Aorta (tissue), 5 donors: ENCODE measurements at places on chromosomes 7 and 10. TPM values are rescaled to one million over a fixed set of nuclear protein-coding genes. Genes with fewer than 3 reads are reported as not detected.
A peak's percentile ranks its signal among the peaks of the same experiment; 100 is the strongest.

- no peak for DNase-seq
These were observed 38.0 kb downstream of the ZCCHC24 start for GRCh38 chr10:79407423-79407796.

GRCh38 chr10:93309062-93309461 is 173.1 kb downstream of the MYOF start:
- no peak for DNase-seq

The JAKMIP3 gene
- total RNA-seq = 0.23 TPM

The BLNK gene
- total RNA-seq = 4.1 TPM

The HMX2 gene
- total RNA-seq = not detected

The TFR2 gene
- total RNA-seq = 0.45 TPM

GRCh38 chr7:71140264-71140663 is 8.3 kb downstream of the GALNT17 start:
- DNase-seq = no peak

The NEUROD6 gene
- total RNA-seq = not detected

DNA sequence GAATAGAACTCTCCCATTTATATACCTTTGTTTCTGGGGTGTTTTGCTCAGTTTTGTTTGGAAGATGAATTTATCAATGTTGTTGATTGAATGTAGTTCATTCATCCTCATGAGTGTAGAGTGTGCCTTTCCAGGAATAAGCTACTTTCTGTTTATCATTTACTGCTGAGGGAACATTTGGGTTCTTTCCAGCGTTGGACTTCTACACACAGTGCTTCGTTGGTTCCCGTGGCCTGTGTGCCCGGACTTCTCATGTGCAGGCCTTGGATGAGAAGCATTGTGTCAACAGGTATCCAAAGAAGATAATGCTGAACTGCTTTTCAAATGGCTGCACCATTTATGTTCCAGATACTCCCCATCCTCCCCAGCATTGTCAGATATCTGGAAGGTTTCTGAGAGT is 107.6 kb upstream of the TNS3 start:
- DNase-seq = no peak

GRCh38 chr10:62196528-62196927 is 72.1 kb downstream of the RTKN2 start:
- DNase-seq = no peak

DNA sequence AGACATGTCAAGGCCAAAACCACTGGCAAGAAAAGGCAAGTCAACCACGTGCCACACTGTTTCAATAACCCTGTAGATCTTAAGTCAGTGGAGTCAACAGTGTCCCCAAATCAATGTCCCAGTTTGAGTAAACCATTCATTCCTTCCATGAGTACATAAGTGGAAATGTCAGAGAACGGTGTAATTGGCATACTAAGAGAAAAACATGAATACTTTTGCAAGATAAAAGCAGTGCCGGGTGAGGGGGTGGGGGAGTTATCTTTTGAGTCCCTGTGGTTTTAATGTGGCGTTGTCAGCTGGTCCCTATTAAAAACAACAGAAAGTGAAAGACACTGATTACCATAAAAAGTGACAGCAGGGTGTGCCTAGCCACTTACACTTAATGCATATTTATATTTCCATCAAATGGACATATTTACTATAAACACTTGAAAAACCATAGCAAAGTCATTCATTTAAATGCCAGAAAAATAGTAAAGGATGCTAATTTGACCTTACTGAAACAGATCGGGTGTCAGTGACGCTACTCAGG is 37.8 kb downstream of the RSU1 start:
- DNase-seq = no peak

DNA sequence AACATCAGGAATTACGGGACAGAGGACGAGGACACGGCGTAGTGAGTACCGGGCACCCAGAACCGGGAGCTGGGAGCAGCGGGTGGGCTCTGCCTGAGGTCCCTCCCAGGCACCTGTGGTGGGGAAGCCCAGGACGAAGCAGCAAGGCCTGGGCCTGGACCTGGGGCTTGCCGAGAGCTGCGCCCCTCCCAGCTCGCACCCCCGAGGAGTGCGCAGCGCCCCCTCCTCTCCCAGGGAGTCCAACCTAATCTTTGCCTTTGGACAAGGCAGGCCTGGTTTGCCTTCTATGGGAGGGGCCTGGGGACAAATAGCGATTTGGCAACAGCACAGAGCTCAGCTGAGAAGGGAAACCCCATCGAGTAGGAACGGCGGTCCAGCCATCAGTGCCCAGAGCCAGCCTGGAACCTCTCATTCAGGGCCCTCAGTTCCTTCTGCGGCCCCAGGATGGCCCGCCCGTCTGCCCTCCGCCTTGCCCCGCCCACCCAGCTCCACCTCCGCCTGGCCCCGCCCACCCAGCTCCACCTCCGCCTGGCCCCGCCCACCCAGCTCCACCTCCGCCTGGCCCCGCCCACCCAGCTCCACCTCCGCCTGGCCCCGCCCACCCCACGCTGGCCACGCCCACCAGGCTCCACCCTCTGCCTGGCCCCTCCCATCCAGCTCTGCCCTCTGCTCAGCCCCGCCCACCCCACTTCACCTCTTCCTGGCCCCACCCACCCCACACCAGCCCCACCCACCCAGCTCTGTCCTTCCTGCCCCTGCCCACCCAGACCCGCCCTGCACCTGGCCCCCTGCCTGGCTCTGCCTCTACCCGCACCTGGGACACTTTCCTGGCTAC is 32.5 kb upstream of the KNDC1 start:
- DNase-seq = no peak

DNA sequence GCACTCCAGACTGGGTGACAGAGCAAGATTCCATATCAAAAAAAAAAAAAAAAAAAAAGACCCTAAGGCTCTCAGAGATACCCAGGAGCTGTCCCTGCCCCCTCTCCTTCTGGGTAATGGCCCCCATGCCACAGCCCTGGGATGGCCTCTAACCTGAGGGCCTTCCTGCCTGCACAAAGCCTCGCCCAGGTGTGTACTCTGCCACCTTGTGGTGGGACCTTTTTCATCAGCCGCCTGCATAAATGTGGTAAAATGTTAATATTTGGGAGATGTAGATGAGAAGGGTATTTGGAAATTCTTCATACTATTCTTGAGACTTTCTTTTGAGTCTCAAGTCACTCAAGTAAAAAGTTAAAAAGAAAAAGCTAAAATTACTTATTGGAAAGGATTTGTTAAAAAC is 46.3 kb upstream of the RNF216 start:
- no peak for DNase-seq

- peak; percentile 92 for DNase-seq
These were observed 757 bp downstream of the EIF3A start for GRCh38 chr10:119079599-119080520.

DNA sequence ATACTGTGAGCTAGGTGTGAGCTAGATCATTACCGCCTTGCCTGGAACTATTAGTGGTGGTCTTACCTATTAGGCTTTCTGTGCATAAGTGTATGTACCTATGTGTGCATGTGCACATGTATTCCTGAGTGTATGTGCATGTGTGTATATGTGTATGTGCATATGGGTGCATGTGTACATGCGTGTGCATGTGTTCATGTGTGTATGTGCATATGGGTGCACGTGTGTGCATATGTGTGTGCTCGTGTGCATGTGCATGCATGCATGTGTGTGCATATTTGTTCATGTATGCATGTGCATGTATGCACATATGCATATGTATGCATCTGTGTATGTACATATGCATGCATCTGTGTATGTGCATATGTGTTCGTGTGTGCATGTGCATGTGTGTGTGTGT is 508.3 kb upstream of the ADARB2 start:
- DNase-seq = no peak

The TSPAN12 gene
- 13.4 TPM for total RNA-seq

DNA sequence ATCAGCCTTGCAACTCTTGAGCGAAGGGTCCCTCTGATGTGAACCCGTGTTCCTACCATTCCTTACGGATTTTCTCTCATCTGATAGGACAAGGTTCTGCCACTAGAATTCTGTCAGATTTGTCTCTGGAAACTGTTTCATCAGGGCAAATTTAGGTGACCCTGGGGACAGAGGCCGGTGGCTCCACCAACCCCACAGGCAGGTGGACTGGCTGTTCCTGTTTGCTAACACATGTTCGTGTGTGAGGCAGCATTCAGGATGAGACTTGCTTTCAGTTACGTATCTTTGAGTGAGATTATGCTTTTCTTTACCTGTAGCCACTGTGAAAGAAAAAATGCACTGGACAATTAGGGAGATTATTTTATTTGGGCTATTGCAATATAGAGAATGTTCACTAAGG is 449.9 kb downstream of the INHBA start:
- no peak for DNase-seq

The HMX3 gene
- total RNA-seq = not detected

The DRGX gene
- total RNA-seq = not detected

DNA sequence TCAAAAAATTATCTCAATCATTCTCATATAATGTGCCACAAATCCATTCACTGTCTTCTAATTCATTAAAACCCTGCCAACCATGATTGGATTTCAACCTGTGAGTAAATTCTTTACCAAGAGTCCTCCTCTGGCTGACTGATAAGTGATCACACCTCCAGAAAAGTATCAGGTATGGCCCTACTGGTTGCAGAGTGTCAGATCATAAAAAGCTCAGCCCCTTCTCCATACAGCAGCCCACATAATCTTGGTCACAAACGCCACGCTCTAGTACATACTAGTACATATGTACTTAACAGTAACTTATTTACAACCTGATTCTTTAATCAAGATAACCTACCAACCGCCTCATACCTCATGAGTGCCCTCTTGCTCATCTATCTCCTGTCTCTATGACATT is 26.1 kb downstream of the UBE2H start:
- no peak for DNase-seq
